ENCODE measurements at places on chromosomes 5 and 9.

DNA sequence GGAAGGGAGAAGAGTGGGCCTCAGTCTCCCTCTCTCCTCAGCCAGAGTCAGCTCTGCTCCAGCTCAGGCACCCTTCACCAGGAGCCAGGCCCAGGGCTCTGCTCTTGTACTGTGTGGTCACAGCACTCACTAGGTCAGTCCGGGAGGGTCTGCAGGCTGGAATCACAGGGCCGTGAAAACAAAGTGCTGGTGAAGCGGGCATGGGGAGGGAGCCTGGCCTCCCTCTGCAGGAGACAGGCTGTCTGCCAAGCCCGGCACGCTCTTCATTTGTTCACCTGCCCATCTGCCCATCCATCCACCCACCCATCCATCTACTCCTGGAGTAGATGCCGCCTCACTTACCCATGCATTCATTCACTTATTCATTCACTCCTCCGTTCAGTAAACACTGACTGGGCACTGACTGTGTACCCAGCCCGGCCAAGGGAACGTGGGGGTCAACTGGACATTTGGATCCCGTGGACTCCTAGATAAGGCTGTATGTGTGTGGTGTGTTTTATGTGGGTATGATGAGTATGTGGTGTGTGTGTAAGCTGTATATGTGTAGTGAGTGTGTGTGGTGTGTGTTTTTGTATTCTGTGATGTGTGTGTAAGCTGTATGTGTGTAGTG lies 3.6 kb downstream of the SPAAR start:
- DNase-seq = no peak

GRCh38 chr9:30198463-30199309 lies 2185.8 kb upstream of the ACO1 start:
- DNase-seq = no peak

DNA sequence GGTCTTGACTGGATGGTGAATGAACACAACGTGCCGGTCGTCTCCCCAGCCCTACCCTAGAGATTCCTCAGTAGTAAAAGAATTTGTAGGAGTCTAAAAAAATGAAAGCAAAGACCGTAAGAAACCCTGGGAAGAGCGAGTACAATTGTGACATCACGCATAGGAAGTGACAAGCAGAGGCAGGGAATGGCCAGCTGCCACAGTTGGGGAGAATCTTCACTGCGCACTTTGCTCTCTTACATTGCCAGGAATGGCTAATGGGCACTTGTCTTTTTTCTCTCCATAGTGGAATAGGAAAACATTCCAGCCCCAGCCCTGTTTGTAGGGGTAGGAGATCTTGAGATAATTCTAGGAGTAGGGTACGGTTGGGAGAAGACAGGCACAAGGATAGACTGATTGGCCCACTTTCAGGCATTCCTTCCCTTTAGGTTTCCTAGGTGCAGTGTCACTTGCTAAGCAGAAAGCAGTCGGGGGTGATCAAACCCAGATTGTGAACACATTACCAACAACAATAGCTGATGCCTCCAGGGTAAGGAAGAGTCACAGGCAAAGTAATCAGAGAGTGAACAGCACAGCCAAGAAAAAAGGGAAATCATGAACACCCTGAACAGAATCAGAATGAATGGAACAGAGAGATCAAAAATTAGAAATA lies 302.7 kb downstream of the MAN2A1 start:
- DNase-seq = no peak

DNA sequence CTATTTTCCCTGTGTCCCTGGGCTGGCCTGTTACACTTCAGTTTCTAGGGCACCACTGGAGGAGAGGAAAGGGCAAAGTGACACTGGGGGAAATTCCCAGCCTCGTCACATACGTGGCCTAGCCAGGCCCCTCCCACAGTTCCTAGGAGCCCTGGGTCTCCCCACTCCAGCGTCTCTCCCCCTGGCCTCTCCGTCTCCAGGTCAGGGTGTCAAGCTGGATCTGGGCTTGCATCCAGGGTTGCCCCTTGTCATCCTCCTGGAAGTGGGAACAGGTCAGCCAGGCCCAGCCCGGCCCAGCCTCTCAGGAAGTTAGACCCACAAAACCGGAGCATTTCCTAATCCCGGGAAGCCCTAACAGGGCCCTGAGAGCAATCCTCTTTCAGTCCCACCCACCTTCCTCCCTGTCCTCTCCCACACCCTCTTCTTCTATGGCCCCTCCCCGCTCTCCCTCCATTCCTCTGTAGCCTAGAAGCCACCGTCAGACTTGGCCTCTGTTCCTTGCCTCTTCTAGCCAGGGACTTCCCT lies 4.7 kb upstream of the TNIP1 start:
- DNase-seq = peak; percentile 17

DNA sequence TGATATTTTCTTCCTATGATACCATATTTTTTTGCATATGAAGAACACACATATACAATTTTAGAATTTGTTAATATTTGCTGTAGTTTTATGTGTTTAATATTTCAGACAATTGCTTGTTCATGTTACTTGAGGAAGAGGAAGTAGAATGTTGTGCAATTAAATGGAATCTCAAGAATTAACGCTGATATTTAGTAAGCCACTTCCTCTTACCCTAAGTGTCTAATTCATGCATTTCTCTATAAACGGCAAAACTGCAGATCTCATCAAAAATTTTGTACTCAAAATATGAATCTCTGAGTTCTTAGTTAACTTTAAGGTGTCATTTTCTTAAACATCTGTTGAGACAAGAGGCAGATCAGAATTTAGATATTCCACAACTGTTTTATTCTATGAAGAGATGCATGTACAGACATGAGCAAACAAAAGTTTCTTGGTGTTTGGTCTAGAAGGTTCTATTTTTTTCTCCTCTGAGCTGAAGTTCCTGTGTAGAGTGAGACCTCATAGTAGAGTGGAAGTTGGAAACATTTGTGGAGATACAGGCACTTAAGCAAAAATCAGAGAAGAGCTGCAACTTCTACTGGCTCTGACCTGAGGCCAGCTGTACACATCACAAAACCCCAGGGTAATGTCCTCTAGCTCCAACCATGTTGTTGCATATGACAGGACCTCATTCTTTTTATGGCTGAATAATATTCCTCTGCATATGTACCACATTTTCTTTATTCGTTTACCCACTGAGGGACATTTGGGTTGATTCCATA lies 16.6 kb upstream of the TGFBI start:
- no peak for DNase-seq

DNA sequence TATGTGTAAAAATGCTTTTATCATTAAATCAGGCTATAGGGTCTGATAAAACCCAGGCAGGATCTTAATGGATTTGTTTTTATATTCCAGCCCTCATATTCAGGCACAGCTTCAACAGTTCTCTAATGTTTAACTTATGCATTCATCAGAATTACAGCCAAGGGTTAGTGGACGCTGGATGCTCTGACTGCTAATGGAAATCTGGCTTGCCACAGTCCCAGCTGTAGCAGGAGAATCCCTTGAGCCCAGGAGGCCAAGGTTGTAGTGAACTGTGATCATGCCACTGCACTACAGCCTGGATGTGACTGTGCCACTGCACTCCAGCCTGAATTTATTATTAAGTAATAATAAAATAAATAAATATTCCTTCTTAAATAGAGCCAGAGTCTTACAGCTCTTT lies 98.0 kb downstream of the SLC25A46 start:
- DNase-seq = no peak

GRCh38 chr9:4138180-4138579 lies 161.7 kb downstream of the GLIS3 start:
- DNase-seq = no peak
